ENCODE measurements at places on chromosomes 13 and 19.

DNA sequence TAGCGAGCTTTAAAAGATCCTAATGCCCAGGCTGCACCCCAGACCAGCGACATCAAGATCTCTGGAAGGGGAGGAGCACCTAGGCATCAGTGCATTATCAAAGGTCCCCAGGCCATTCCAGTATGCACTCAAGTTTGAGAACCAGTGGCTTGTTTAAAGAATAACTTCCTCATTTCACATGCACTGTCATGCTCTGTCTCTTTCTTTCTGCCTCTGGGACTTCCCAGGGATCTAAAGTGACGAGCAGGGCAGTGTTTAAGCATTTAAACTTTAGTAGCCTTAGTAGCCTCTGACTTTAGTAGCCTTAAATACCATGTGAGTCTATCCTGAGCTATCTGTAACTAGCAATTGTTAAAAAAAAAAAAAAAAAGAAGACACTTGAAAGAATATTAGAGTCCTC, 8.9 kb upstream of the FARP1 start:
- DNase-seq: no peak

DNA sequence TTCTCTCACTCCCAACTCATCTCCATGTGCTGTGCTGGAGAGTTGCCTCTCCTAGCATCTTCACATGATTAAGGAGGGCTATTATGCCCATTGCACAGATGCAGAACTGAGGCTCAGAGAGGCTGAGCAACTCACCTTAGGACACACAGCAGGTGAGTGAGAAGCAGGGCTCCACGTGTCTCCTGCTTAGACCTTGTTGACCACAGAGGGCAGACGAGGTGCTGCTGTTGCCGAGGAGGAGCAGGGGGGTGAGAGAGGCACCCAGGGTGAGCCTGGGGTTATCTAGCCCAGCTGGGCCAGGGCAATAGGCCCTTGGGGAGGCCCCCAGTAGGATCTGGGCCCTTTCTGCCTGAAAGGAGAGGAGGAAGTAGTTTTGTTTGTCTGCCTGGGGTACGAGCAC, 2.4 kb upstream of the HSH2D start:
- DNase-seq: no peak

DNA sequence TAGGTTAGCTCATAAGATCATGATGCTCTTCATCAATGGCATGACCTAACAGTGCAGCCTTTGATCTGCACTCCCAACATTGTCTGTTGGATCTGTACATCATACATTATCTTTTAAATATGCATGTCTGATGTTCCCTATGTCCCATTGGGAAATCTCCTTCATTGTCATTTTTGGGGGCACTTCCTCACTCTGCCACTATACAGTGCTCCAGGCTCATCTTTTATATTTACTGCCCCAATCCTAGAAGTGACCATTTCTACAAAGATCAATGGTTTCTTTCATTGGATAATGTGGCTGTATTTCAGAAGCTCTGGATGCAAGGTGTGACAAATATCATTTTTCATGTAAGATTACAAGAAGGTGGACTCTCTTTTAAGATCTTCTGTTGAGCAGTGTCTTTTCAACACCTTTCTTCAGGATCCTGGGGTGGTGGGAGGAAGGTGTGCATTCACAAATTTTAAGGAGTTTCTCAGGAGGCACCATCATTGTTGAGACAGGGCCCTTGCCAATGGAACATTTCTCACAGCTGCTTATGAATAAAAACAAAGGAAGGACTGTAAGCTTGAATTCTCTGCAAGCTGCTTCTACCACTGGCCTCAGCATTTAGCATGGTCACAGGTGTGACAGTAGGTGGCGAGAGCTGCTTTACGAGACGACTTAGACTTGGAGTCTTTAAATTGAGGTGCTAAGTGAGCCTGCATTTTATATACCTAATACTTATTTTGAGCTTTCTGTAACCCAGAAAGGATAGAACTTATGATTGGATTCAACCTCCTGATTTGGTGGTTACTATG, 403.0 kb downstream of the LMO7 start:
- DNase-seq: no peak

DNA sequence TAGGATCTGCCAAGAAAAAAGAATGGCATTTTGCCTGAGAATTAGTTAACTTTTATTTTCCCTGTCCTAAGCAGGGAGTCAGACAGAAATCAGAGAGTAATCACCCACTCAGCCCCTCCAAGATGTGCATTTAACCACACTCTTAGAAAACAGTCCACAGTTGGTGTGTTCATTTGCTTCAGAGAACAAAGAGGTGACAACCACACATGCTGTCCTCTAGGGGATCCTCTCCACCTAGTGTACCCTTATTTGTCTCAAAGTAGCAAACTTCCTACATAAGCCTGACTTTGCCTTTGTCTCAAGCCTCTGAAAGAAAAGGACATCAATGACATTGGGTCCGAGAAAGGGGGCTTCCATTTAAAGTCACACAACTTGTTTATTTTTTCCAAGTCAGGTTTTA, 107.0 kb upstream of the RFC3 start:
- no peak for DNase-seq

DNA sequence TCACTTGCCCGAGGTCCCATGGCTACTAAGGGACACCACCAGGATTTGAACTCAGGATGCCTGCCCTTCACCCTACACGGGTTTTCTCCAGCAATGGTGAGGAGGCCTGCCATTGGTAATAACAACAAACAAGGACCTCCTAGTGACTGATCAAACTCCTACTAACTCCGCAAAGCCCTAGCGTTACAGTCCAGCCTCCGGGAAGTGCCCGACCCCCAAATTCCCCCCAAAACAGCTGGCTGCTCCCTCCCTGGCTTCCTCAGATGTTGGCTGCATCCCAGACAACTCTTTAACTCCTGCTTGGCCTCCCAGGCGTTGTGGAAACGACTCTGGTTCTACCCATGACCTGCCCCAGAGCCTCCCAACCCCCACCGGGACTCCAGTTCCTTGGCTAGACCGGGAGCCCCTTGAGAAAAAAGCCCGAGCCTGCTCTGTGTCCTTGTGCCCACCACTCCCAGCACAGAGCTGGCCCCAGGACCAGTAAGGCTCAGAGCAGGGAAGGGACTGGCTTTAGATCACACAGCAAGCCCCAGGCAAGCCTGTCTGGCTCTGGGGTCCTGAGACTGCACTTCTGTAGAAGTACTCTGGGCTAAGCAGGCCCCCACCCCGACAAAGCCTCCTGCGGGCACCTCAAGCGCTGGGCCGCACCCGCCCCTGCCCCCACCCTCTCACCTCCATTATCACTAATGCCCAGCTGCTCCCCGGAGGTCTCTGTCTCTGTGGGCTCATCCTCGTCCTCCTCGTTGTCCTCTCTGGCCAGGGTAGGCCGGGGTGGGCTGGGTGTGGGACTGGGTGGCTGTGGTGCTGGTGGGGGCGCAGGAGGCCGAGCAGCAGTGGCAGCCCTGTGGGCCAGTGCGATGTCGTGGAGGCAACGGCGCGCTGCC, 4.7 kb downstream of the AKT1S1 start:
- no peak for DNase-seq

DNA sequence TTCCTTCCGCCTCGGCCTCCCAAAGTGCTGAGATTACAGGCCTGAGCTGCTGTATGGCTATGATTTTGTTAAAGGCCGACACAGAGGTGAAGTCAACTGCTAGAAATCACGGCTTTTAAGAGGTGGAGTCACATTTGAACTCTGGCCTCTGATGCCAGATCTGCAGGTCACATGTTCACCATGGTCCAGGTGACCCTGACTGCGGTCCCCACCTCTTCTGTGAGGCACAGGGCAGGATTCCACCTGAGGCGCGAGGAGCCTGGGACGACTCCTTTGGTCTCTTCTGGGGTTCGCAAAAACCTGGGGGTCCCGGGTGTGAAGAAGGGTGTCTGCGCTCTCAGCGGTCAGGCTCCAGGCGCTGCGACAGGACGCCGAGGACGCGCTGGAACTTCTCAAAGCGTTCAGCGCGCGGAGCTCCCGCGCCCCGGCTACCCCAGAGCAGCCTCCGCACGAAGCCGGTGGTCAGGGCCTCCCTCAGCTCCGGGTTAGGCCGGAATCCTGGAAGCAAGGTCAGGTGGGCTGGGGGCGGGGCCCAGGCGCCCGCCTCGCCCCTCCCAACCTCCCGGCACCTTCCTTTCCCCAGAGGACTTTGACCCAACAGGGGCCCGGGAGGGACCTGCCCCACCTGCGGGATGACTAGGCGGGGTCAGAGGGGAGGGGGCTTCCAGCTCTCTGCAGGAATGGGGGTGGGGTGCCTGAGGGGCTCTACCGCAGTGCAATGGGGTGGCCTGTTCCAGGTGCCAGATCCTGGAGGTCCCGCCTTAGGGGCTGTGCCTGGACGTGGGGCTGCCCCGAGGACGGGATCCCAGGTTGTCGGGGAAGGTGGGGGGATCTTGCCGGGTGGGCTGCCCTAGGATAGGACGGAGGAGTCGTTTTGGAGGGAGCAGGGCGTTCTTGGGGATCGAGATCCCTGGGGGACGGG, 13.0 kb downstream of the TRIP10 start:
- no peak for DNase-seq

DNA sequence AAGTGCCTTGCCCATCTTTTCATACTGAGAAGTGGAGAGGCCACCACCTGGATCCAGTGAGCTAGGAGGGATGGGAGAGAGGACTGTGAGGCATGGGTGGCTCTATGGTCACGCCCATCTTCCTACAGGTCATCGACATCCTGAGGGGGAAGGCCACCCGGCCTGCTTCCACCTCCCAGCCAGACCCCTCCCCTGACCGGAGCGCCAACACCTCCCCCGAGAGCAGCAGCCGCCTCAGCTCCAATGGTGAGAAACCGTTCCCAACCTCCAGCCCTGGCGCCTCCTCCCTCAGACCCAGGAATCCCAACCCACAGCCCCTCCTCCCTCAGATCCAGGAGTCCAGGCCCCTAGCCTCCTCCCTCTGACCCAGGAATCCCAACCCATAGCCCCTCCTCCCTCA, 10.1 kb downstream of the BCL3 start:
- no peak for DNase-seq

DNA sequence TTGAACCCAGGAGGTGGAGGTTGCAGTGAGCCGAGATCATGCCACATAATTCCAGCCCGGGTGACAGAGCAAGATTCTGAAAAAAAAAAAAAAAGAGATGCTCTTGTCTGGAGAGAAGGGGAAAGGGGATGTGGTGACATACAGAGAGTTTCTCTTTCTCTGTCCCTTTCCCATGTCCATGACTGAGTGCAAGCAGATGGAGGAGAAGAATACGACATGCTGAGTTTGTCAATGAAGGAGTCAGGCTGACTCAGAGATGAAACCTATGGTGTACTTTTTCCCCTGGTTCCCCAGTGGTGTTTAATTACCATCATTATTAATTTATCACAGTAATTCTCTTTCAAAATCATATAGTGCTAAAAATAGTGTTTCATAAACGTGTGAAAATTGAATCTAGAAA, 448.8 kb downstream of the FOXO1 start:
- no peak for DNase-seq

DNA sequence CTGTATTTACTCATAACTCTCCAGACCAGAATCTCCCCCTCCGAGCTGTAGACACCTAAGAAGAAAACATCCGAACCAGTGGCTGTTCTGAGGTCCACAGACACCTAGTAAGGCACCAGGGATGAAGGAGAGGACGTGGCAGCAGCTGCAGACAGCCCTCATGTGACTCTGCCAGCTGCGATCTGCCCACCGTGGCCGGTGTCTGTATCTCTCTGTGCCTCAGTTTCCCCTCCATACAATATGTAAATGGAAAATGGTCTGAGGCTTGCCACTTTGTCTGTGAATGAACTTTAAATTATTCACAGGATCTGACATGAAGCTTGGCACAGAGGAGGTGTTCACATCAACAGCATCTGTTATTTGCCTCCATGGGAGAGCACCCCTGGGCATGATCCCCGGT, 2.4 kb downstream of the CEACAM4 start:
- no peak for DNase-seq

DNA sequence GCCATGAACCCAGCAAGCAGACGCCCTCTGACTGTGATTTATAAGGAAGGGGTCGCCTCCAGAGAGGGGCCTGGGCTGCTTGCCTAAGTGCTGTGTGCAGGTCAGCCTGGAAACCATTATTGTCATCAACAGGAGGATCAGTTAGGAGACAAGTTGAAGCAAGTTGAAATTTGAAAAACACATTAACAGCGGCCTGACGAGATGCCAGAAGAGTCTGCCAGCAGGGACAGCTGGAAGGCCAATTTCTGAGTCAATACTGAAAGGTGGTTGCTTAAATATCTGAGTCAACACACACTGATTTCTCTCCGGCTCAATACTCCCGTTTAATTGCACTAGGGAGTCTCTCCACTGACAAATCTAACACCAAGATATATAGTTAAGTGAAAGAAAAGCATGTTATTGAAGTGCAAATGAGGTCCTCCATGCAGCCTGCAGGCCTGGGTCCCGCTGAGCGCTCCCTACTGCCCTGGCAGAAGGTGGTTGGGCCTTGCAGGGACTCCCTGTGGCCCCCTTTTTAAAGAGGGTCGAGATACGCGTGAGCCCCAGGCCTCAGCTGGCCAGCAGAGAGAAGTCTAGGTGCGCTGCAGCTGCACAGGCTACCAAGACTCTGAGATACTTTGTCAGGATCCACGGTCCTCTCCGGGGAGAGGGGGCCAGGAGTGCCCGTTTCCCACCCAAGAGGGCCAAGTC, 91.1 kb downstream of the RNASEH2B start:
- DNase-seq: no peak

DNA sequence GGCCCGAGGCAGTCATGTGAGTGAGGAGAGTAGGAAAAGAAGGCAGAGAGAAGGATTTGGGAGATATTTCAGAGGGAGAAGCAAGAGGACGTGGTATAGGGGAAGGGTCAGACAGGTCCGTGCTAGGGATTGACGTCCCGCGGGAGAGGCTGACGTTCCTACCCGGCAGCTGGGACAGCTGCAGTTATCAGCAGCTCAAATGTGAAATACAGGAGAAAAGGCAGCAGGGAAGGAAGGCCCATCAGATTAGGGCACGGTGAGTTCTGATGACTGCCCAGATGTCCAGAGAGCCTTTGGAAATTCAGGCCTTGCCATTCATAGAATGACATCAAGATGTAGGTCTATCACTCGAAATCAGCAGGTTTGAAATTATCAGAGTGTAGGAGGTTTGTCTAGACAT, 88.4 kb downstream of the IRS2 start:
- DNase-seq: no peak

DNA sequence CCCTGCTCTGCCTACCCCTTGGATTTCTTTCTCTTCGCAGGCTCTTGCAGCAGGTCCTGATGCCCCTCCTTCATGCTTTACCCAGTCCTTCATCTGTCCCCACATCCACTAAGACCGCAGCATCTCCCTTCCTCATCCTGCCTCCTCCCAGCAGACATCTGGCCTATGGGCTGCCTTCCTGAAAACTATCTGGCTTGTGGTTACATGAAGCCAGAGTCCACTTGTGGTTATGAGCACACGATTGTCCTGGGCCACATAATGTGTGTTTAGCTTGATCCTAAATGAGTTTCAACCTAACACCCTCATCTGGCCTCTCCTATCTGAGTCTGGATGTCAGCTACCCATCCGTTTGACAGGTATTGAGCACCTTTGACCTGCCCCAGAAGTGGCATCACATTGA, 5.5 kb upstream of the ZNF175 start:
- DNase-seq: no peak

- DNase-seq: peak; percentile 16
Measured at GRCh38 chr19:55113570-55114039, 3.8 kb downstream of the PPP1R12C start.

All from hippocampal formation (tissue), 2 donors.